Smooth muscle cell of the coronary artery (primary cell): ENCODE measurements at places on chromosomes 2 and 18. TPM values are rescaled to one million over a fixed set of nuclear protein-coding genes. Genes with fewer than 3 reads are reported as not detected.

The CFAP221 gene
- 0.08 TPM in 1 of 2 replicates, not detected in the other for total RNA-seq

The PTPRN gene
- total RNA-seq, result under 0.01 and 9.0 TPM in 2 replicates

The DYTN gene
- not detected in 2 replicates for total RNA-seq

The IHH gene
- total RNA-seq, result under 0.01 TPM in 1 of 2 replicates, not detected in the other

The TSGA10 gene
- 2.3 and 2.5 TPM in 2 replicates for total RNA-seq

The LDAH gene
- 8.7 and 12.3 TPM in 2 replicates for total RNA-seq

The CDK15 gene
- total RNA-seq, result 0.08 and 0.23 TPM in 2 replicates

The FOXD4L1 gene
- under 0.01 and 0.12 TPM in 2 replicates for total RNA-seq

The NEUROD1 gene
- not detected in 2 replicates for total RNA-seq

The RTP5 gene
- total RNA-seq, result not detected in 2 replicates

The KCNG2 gene
- total RNA-seq, result 0.12 TPM in 1 of 2 replicates, not detected in the other
